ENCODE measurements at places on chromosomes 3 and 15.

- no peak for DNase-seq
Observed at GRCh38 chr15:93088200-93088980, 621 bp downstream of the RGMA start.

DNA sequence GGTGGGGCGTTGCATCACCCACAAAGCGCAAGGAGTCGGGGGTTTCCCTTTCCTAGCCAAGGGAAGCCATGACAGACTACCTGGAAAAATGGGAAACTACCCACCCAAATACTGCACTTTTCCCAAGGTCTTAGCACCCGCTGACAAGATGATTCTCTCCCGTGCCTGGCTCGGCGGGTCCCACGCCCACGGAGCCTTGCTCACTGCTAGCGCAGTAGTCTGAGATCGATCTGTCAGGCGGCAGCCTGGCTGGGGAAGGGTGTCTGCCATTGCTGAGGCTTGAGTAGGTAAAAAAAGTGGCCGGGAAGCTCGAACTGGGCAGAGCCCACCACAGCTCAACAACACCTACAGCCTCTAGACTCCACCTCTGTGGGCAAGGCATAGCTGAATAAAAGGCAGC is 112.9 kb downstream of the GSK3B start:
- DNase-seq, result no peak

DNA sequence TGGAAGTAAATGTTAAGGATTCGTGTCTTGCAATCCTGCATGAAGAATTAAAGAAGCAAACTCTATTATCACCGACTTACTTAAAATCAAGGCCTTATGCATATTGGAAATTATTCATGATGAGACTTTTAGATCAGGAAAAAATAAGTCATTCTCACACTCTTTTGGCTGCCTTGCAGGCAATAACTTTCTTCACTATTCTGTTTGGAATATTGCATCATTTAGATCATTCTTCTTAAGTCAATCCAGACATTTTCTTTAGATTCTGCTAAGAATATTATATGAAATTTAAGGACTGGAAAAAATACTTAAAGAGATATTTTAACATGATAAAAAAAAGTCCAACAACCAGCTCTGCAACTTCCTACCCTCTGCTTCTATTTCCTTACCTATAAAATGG is 245.4 kb downstream of the LRRN1 start:
- no peak for DNase-seq

- DNase-seq, result no peak
Observed at GRCh38 chr15:33934921-33935320, 33.4 kb upstream of the CHRM5 start.

DNA sequence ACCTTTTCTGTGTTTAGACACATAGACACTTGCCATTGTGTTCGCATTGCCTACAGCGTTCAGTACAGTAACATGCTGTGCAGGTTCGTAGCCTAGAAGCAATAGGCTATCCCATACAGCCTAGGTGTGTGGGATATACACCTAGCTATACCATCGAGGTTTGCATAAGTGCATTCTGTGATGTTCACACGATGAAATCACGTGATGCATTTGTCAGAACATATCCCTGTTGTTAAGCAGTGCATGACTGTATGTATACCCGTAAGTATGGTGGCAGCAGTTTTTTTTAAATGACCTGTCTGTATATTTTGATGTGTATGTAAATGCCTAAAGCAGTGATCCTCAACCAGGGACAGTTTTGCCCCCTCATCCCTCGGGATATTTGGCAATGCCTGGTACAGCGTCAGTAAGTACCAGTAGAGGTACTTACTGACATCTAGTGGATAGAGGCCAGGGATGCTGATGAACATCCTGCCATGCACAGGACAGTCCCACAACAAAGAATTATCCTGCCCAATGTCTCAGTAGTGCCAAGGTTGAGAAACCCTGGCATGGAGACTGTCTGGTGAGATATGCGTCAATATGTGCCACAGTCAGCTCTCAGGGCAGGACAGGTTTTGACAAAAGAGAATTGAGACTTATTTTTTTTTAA is 129.1 kb downstream of the HCN4 start:
- DNase-seq, result no peak

DNA sequence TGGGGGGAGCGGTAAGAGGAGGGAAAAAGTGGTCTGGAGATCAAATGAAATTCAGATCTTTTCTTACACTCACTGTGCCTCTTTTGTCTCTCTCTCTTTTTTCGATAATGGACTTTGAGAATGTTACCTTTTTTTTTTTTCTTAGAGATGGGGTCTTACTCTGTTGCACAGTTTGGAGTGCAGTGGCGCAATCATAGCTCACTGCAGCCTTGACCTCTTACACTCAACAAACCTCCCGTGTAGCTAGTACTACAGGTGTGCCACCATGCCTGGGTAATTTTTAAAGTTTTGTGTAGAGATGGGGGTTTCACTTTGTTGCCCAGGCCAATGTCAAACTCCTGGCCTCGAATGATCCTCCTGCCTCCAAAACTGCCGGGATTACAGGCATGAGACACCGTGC is 15.6 kb downstream of the ABHD5 start:
- no peak for DNase-seq

GRCh38 chr15:55990516-55990915 is 2.9 kb downstream of the NEDD4 start:
- no peak for DNase-seq

- DNase-seq, result no peak
Observed at GRCh38 chr3:45027441-45027840, 1.3 kb downstream of the CLEC3B start.

DNA sequence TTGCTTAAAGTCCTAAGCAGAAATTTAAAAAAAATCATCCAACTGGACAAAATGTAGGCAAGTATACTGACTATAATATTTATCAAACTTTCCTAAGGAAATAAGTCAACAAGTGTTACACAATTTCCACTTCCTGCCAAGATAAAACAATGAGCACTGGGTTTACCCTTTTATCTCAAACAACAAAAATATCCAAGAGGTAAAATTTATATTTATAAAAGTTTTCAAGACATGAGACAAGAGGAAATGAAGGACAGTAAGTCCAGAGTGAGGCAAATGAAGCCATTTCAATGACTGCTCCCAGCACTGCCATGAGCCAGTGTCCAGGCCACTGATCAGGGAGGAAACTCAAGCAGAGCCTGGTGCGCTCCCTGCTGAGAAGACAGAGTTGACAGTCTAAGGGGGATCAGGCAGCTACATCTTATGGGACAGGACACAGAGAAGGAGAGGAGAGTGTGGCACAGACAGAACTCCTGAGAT is 439.4 kb downstream of the RAP2B start:
- DNase-seq, result no peak

DNA sequence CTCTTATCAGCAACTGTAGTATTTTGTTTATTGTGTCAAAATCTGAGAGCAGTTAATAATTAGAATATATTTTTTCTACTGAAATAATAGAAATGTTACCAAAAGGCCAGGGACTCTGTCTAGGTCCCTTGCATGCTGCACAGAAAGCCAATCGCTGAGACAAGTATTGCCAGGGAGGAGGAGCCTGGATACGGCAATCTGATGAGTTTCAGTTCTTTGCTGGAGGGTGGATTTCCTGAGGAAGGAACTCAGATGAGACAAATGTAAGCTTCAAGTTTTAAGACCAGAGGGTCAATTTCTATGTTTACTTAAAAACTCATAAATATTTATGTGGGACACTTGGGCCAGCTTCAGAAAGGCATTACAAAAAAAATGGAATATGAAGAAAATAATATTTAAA is 252.2 kb downstream of the GABRG3 start:
- DNase-seq, result no peak

DNA sequence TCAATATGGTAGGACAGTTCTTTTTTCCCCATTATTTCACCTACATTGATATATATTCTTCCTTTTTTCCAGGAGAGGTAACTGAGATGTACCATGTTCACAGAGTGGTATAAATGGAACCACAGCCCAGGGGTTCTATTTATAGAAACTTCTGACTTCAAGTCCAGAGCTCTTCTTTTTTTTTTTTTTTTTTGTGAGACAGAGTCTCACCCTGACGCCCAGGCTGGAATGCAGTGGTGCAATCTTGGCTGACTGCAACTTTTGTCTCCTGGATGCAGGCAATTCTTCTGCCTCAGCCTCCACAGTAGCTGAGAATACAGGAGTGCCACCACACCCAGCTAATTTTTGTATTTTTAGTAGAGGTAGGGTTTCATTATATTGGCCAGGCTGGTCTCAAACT is 267.1 kb upstream of the TPRG1 start:
- no peak for DNase-seq

GRCh38 chr15:96827981-96828380 is 497.5 kb downstream of the NR2F2 start:
- DNase-seq, result no peak

DNA sequence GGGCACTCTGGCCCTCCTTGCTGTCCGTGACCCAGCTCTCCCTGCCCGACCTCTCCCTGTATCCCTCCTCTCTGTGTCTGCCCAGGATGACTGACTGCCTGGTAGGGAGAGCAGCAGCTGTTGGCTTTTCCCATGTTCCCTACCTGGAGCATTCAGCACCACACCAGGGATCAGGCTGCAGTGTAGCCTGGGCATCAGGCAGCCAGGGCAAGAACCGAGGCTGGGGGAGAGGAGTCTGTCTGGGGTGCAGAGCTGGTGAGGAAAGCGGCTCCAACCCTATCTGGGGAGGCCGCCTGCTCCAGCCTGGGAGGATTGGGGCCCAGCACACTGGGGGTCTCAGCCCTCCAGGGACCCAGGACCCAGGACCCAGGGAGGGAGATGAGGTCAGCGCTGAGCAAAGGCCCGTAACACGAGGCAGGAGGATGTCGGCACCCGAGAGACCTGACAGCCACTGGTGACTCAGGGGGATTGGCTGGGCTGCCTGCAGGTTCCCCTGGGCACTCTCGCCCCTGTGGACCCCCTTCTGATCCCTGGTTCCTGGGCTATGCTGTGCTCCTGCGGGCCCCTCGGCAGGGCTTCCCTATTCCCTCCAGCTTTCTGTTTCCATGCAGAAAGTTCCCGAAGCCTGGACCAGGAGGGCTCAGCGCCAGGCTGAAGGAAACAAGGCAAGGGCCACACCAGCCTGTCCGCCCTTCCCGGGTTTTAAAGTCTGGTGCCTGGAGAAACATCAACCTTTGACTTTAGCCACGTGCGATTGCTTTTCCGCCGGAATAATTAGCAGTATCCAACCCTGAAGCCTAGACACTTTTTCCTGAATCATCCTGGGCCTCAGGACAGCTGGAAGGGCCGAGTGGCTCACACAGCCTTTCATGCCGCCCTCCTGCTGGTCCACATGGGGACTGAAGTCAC is 128.2 kb upstream of the MEF2A start:
- DNase-seq, result peak; percentile 84

DNA sequence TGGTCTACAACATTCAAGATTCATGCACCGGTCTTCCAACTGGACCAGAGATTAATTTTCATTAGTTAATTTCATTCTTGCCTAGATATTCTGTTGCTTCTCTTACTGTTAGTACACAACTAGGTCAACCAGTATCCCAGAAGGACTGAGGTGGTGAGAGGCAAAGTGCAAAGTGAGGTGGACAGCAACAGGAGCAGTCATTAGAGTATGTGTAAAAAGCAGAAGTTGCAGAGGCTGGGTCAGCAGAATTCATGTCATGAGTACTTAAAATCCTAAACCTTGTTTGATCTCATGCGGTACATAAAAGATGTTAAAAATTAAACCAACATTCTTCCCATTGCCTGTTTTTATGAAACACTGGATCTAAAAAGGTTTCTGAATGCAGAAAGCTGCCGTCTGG is 46.7 kb downstream of the PARP14 start:
- no peak for DNase-seq

GRCh38 chr3:116837483-116837882 is 127.9 kb downstream of the TUSC7 start:
- no peak for DNase-seq

DNA sequence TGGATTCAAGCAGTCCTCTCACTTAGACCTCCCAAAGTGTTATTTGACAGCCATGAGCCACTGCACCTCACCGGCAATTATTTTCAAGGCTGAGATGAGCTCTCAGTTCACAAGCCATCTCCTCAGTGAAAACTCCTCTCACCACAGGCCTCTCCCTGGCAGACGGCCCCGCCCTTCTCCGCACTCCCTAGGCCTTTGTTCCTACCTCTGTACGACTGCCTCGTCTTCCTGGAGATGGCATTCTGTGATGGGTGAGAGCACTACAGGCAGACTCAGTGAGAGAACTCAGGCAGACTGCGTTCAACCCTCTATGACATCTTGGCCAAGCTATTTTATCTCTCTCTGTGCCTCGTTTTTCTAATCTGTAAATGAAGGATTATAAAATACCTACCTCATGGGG is 67.0 kb upstream of the TPM1 start:
- no peak for DNase-seq

DNA sequence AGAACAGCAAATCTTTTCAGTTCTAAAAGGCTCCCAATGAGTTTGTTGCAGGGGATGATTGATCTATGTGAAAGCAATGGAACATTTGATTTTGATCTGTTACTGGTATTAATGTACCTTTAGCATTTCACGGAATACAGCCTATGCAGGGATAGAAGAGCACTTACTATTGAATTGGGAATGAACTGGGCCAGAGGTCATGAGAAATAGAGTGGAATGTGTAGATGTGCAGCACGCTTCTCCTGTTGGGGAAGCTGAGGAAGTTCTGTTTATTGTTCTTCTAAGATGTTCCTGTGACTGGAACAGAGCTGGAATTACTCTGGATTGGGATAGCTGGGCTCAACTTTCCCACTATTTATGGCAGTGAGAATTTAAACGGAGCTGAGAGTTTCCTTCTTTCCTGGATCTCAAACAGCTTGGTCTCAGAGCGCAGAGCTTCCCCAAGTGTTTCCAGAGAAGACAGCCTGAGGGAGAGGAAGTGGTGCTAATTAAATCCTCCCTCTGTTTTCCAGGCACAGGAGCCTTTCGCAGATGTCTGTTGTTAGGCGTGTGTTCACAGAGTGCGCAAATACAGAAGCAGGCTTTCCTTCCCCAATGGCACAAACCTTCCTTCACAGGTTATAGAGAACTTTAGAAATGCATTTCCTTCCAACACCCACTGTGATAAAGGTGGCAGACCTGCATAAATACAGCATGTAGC is 32.5 kb downstream of the TPRG1 start:
- no peak for DNase-seq

DNA sequence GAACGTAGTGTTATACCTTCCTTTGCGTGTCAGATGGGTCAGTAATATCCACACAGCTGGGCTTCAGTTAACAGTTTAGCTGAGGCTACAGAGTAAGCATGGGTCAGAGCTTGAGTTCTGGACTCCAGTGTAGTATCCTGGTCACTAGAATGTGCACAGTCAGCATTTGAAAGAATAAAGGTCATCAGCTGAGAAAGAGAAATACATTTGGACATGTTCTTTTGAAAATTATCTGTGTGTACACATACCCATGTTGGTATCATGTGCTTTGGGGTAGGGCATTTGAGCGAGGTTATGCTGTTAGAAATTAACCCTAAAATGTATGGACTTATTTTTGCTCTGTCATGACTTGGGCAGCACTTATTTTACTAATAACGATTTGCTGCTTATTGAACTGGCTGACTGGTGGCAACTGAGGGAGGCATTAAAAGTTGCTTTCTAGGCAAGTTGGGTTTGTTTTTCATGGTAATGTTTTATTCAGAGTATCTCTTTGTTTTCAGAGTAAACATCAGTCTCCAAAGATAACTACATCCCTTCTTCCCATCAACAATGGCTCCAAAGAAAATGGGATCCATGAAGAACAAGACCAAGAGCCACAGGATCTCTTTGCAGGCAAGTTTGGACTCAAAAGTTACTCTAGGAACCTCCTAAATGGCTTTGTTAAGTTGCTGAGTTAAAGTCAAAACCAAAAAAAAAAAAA is 16.4 kb downstream of the SNX1 start:
- no peak for DNase-seq

- DNase-seq, result no peak
Observed at GRCh38 chr15:39622660-39623516, 42.0 kb downstream of the THBS1 start.

Data from lower leg skin (tissue), 4 donors.